ENCODE measurements at places on chromosomes 11 and 22.

DNA sequence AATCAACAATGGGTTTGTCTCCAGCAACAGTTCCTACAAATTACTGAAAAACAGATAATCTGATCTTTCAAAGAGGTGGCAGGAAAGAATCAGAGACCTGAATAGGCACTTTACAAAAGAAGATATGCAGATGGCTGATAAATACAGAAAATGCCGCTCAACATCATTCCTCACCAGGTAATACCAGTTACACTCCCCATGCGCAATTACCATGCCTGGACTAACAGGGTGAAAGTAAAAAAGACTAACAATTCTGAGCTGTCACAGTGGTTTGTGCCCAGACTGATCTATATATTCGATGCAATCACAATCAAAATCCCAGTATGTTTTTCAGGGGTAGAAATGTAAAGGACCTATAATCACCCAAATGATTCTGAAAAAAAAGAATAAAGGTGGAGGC, 10.0 kb downstream of the SNX32 start:
- DNase-seq, result no peak

GRCh38 chr11:30333405-30333804, 10.5 kb downstream of the ARL14EP start:
- DNase-seq, result peak; percentile 22

- no peak for DNase-seq
These were observed 49.4 kb upstream of the RAB1B start for GRCh38 chr11:66218846-66219620.

DNA sequence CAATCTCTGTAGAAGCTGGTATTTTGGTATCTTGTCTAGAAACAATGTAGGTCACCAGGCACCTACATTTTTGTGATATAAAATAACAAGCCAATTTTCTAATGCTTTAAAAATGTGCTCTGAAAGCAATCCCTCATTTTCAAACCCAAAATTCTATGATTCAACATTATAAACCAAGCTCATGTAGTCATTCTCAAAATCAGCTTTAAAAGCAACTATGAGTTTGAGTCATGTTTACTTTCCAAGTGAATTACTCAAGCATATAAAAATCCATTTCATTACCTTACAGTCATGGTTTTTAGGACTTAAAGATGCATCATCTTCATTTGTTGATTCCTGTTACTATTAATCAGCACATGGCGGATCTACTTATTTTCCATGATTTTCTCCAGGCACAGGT, 216.4 kb downstream of the GRM5 start:
- DNase-seq, result no peak

- DNase-seq, result no peak
These were observed 135.6 kb downstream of the CADM1 start for GRCh38 chr11:115368616-115369015.

DNA sequence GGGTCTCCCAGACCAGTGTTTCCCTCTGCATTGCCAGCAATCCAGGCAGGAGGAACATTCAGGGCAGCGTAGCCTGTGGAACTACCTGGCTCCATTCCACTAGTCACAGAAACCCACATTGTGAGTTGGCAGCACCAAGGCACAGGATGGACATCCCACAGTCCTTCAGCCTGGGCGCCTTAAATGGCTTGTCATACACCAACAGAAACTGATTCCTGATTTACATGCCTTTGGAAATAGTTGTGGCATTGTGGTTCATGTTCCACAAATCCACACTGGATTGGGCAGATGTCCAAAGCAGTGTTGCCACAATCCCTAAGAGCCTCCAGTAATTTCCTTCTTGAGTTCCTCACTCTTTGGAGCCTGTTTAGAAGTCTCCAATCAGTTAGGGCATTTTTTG, 225.6 kb downstream of the BLID start:
- no peak for DNase-seq

DNA sequence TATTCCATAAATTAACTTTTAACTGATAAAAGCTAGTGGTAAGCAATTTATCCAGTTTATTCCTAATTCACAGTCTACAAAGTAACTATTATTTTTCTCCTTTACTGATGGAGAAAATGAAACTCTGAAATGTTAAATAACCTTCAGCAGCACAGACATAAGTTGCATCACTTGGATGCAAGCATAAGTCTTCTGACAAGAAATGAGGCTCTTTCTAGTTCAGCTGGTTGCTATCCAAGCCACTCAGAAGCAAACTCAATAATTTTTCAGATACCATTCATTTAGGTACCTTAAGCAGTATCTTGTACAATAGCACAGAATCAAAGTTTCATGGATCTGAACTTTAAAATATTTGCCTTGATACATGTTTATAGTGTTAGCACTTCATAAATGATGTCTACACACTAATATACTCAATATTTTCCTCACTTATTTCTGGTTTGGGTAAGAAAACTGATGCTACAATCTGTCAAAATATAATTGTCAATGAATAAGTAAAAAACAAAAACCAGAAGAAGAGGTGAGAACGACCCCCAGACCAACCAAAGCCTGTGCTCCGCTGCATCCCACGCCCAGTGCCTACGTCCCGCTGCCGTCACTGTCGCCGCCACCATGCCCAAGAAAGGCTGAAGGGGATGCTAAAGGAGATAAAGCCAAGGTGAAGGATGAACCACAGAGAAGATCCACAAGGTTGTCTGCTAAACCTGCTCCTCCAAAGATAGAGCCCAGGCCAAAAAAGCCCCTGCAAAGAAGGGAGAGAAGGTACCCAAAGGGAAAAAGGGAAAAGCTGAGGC, 18.1 kb downstream of the FAM168A start:
- no peak for DNase-seq

- no peak for DNase-seq
These were observed 612.8 kb downstream of the INSC start for GRCh38 chr11:15727520-15727914.

GRCh38 chr11:123330071-123330470, 100.0 kb upstream of the GRAMD1B start:
- DNase-seq, result no peak

GRCh38 chr11:64790205-64791095, 12.1 kb upstream of the SF1 start:
- no peak for DNase-seq

DNA sequence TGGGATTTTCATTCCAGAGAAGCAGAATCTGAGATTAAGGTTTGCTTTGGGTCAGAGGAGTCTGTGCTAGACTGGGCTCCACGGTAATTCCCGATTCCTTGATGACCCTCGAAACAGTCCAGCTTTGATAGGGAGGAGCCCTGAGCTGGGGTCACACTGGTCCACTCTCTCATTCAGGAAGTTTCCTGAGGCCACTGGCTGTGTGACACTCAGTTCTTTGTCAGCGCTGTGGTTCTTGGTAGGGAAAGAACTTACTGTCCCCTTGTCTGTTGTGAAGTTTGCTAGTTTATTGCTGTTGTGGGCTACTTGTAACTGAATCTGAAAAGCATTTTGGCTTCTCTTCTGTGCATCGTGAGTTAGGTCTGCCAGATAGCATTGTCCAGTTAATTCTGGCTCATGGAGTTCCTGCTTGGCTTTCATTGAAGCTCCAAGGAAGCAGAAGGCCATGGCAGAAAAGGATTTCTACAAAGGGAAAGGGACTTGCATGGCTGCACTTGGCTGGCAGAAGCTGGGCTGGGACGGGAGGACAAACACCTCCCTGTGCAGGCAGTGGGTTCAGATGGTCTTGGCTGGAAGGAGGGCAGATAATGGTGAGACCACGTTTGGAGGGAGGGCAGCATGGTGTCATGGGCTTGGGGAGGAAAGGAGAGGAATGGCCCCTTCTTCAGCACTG, 23.3 kb downstream of the BCR start:
- no peak for DNase-seq

- no peak for DNase-seq
These were observed 107.0 kb downstream of the ATG16L2 start for GRCh38 chr11:72921028-72921716.

GRCh38 chr11:110311783-110312579, 15.6 kb upstream of the RDX start:
- no peak for DNase-seq

DNA sequence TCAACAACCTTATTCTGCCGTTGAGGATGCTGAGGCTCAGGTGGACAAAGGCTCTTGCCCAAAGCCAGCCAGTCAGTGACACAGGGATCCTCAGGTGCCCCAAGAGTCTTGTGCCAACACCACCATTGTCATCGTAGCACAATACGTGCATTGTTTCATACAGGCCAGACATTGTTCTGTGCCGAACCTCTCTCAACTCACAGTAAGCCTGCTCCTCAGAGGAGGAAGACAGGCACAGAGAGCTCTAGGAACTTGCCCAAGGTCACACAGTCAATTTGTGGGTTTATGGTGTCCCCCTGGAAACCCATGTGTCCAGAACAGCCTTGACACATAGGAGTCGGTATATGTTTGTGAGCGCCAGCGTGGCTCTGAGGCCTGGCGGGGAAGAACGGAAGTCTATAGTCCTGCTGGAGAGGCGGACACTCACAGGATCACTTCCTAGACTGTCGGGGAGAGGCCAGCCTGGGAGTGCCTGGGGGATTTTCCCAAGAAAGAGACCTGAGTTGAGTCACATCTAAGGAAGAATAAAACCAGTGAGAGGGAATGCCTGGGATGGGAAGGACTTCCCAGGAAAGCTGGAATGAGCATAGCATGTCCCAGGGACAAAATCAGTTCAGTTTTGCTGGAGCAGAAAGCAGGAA, 20.2 kb downstream of the LIF start:
- DNase-seq, result no peak

- no peak for DNase-seq
These were observed 84.5 kb upstream of the CHRM4 start for GRCh38 chr11:46475926-46476545.

DNA sequence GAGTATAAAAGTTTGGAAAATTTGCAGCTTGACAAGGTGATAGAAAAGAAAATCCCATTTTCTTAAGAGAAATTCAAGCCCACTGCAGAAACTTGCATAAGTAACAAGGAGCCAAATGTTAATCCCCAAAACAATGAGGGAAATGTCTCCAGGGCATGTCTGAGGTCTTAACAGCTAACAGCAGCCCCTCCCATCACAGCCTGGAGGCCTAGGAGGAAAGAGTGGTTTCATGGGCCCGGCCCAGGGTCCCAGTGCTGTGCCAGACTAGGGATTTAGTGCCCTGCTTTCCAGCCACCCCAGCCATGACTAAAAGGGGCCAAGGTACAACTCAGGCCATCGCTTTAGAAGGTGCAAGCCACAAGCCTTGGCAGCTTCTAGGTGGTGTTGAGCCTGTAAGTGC, 123.7 kb upstream of the TRPC6 start:
- DNase-seq, result no peak

- no peak for DNase-seq
These were observed 10.4 kb downstream of the AP1B1 start for GRCh38 chr22:29377979-29378378.

- no peak for DNase-seq
These were observed 526.7 kb downstream of the NTM start for GRCh38 chr11:131896978-131897615.

GRCh38 chr11:12182676-12183541, 72.5 kb downstream of the MICAL2 start:
- DNase-seq, result peak; percentile 60

GRCh38 chr22:44338906-44339305, 26.2 kb upstream of the SHISAL1 start:
- no peak for DNase-seq

- DNase-seq, result no peak
These were observed 20.6 kb downstream of the EED start for GRCh38 chr11:86265194-86265593.

DNA sequence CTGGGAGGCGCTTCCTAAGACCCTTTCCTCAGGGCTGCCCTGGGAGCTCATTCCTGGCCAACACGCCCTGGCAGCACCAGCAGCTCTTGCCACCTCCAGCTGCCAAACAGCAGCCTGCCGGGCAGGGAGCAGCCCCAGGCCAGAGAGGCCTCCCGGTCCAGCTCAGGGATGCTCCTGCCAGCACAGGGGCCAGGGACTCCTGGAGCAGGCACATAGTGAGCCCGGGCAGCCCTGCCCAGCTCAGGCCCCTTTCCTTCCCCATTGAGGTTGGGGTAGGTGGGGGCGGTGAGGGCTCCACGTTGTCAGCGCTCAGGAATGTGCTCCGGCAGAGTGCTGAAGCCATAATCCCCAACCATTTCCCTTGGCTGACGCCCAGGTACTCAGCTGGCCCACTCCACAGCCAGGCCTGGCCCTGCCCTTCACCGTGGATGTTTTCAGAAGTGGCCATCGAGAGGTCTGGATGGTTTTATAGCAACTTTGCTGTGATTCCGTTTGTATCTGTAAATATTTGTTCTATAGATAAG, 7.6 kb downstream of the SLC39A13 start:
- peak; percentile 65 for DNase-seq

DNA sequence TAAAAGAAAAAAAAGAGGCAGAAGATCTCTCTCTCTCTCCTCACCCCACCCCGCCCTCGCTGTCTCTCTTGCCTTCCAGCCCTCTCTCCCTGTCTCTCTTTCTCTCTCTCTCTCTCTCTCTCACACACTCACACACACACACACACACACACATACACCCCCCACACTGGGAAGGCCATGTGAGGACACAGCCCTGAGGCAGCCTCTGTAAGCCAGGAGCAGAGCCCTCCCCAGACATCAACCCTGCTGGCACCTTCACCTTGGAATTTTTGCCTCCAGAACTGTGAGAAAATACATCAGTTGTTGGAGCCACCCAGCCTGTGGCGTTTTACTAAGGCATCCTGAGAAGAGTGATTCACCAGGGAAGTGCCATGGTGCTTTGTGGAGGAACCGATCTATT, 14.7 kb downstream of the APOL3 start:
- DNase-seq, result no peak

Measured in iPS-NIHi11 (cell line).